ENCODE measurements at places on chromosomes 2 and 18. TPM values are rescaled to one million over a fixed set of nuclear protein-coding genes. Genes with fewer than 3 reads are reported as not detected.

- DNase-seq = no peak
These were observed 466.4 kb downstream of the MEIS1 start for GRCh38 chr2:66901344-66901743.

DNA sequence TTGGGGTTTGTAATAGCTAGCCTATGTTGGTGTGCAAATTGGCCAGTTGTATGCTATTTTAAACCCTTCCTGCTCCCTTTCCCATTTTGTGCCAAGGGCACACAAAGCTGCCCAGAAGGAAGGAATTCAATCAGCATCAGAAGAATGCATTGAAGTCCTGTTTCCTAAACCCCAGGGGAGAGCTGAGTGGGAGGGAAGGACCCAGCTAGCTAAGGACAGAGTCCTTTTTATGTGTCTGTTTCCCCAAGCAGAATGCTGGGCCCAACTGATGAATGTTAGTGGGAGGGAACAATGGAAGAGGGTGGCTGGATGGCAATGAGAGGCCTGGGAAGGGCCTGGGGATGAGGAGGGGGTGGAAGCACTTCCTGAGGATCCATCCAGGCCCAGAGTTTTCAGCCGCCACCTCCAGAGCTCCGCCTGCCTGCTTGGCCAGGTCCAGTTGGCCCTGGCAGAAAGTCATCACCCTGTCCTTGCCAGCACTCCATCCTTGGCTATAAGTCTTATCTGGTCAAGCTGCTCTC is 32.7 kb downstream of the MEX3C start:
- DNase-seq = no peak

DNA sequence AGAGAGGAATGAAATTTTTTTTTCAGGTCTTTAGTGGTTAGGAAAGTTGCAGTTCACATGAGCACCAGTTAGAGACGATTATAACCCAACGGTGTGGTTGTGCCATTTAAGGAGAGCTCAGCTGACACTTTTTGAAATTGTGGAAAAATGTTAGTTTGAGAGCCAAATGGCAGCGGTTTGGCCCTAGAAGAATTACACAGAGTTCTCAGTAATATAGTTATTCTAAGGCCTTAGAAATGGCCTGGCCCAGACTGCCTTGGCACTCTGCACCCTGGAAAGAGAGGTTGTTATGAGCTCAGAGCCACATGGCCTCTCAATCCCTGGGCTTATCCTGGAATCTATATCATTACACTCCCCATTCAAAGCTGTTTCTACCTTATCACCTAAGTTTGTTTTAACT is 117.4 kb downstream of the RHBDD1 start:
- no peak for DNase-seq

DNA sequence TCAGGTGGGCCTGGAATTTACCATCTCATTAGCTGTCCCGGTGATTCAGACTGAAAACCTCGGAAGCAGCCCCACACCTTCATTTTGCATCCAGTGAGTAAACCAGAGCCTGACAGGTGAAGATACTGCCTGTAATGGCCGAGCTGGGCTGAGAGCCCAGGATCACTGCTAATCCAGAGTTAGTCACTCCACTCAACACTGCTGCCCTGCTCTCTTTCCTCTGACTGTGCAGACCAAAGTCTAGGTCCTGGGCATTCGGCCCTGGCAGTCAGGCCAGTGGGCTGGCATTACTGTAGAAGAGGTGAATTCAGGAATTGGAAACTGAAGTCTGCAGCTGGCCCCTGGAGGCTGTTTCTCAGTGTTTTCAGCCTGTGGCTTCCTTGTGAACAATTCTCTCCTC is 44.3 kb downstream of the TMEM17 start:
- peak; percentile 73 for DNase-seq

- DNase-seq = no peak
These were observed 734.5 kb upstream of the ACVR2A start for GRCh38 chr2:147110317-147110716.

LRRTM4 gene
- not detected for total RNA-seq

All from body of pancreas (tissue), 4 donors.